GM04503 (cell line): ENCODE measurements at places on chromosomes 5 and 9.

DNA sequence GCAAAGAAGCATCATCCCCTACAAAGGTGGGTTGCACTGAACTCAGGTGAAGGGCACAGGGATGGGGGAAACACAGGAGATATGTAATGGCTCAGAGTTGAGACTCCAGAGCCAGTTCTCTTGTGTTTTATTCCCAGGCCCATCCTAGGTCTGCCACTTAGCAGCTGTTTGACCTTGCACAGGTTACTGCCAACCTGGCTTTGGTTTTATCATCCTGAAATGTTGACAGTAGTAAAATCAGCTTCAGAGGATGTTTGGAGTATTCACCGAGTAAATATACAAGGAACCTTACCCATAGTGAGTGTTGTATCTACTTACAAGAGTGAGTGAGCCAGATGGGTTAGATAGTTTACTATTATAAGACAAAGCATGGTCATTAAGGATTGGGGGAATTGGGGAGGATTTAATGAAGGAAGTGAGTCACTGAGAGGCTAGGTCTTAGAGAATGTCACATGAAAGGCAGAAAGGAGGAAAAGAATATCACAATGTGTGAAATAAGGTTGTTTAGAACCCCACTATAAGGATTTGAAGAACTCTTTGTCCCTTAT is 141.3 kb downstream of the MAN2A1 start:
- no peak for DNase-seq

DNA sequence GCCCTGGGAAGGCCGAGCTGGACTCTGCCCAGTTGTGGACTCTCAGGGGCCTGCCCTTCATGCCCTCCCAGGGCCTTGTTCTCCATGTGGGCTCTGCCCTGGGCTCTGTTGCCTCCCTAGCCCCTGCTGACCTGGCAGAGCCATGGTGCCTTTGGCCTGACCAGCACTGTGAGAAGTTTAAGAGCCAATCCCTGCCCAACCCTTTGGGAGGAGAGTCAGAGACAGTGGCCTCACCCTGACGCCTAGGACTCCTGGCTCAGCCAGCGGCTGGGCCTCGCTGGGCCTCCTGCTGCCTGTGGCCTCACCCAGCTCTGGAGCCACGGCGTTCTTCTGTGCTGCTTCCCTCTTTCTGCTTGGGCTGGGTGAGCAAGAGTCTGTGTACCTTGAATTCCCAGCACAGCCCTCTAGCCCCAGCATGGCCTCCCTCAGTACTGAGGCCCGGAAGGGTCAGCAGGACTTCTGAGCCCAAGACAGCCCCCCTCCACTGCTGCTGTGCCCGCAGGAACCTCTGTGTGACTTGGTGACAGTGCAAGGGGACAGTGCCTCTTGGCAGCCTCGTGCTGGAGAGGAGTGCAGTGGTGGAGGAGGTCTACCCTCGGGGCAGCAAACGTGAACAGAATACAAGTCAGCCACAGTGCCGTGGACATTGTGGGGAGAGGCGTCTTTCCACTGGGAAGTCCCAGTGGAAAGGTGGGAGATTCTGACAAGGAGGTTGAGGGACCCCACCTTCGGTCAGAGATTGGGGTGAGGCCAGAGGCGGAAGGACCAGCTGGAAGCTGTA is 97.4 kb downstream of the CACNA1B start:
- no peak for DNase-seq

- no peak for DNase-seq
Measured at GRCh38 chr9:116692616-116693015, 5.5 kb downstream of the TRIM32 start.

GRCh38 chr5:18072600-18072999 is 438.3 kb downstream of the TAF11L14 start:
- no peak for DNase-seq

DNA sequence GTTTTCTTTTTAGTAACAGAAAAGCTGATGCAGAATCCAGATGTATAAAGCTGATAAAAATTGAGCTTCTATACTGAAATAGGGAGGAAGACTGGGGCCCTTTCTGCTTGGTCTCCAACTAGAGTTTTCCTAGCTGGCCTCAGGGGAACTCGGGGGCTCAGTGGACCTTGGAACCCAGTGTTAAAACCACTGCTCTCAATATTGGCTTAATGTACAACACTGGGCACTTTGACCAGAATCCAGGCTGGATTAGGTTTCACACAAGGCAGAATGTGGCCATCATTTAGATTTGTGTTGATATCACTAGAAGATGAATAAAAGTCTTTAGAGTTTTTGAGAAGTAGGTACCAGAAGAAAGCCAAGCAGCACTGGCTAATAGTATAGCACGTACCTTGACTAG is 114.7 kb downstream of the GDNF start:
- no peak for DNase-seq

- no peak for DNase-seq
Measured at GRCh38 chr9:137211532-137211931, 6.0 kb downstream of the NDOR1 start.

- DNase-seq = no peak
Measured at GRCh38 chr9:99577351-99577750, 244.3 kb upstream of the NR4A3 start.
